ENCODE measurements at places on chromosomes 4 and X. TPM values are rescaled to one million over a fixed set of nuclear protein-coding genes. Genes with fewer than 3 reads are reported as not detected.

RADX gene
- 5.5 TPM for total RNA-seq

HSFX2 gene
- not detected for total RNA-seq

PDZD4 gene
- 5.6 TPM for total RNA-seq

EDNRA gene
- total RNA-seq: 6.1 TPM

ARX gene
- not detected for total RNA-seq

TSPAN6 gene
- total RNA-seq: 33.5 TPM

VEGFD gene
- total RNA-seq: 1.8 TPM

NDP gene
- not detected for total RNA-seq

RTL3 gene
- not detected for total RNA-seq

SLC26A1 gene
- 0.15 TPM for total RNA-seq

TSR2 gene
- total RNA-seq: 30.7 TPM

PF4V1 gene
- not detected for total RNA-seq

SOX3 gene
- not detected for total RNA-seq

All from thyroid gland (tissue), 4 donors.